ENCODE measurements at places on chromosomes 1 and 21.

DNA sequence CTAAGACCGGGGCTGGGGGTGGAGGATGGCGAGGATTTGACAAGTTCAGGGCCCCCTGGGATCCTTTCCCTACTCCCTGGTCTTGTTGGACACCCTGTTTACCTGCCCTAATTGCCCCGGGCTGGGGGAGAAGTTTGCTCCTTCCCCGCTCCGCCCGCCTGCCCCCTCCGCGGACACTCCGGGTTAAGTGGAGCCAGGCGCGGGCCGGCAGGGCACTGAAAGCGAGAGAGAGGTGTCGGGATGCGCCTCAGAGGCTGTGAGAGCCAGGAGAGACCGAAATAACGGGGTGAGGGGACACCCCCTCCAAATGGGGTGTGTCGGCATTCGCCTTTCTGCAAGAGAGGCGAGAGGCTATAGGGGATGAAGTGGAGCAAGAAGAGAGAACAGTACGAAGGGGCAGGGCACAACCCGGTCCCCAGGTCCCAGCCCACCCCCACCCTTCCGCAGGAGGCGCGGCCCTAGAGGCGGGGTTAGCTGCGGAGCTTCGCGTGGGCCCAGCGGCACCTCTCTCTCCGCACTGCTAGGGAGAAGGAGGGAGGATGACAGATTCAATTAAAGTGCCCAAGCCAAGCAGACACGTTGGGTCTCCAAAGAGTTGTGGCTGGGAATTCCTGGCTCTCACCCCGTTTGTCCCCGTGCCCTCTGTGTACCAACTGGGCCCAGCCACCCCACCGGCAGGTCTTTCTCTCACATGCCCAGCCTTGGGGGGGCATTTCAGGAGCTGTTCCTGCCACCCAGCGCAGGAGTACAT lies 3.8 kb downstream of the EFNA3 start:
- no peak for DNase-seq

- no peak for DNase-seq
Observed at GRCh38 chr1:40314721-40315238, 2.3 kb downstream of the COL9A2 start.

- DNase-seq = no peak
Observed at GRCh38 chr1:56153276-56153675, 426.1 kb downstream of the PLPP3 start.

DNA sequence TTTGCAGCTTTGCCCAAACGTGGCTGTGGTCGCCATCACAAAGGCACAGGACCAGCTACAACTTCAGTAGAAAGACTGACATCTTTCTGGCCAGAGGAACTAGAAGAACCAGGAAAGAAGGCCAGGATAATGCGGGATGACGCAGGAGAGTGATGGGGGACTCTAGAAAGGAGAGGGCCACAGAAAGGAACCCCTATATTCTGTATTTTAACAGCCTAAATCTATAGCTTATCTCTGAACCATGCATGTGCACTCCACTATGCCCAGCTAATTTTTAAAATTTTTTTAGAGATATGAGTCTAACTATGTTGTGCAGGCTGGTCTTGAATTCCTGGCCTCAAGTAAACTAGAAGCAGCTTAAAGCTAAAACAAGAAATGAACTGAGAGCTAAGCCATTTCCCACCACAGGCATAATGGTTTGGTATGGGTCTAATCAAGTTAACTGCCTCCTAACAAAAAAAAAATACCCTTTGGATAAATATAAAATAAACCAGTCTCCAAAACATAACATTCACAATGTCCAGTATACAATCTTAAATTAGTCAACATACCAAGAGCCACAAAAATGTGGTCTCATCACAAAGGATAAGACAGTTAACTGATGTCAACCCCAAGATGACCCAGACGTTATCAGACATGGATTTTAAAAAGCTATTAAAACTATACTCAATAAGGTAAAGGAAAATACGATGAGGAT lies 18.0 kb downstream of the LTN1 start:
- no peak for DNase-seq

DNA sequence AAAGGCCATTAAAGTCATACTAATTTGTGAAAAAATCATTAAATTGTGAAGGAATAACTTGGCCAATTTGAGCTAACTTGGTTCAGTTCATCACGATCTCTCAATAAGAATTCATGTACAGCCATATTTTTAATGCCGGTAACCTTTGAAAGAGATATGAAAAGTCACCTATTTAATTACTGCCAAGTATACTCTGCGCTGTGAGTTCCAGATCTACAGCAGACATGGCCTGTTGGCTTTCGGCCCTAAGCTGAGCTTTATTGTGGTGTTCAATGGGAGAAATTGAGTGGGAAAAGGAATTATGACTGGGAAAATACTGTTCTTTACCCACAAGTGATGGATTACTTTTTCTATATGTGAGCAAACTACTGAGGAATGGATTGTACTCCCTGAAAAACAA lies 159.9 kb upstream of the L1TD1 start:
- no peak for DNase-seq

DNA sequence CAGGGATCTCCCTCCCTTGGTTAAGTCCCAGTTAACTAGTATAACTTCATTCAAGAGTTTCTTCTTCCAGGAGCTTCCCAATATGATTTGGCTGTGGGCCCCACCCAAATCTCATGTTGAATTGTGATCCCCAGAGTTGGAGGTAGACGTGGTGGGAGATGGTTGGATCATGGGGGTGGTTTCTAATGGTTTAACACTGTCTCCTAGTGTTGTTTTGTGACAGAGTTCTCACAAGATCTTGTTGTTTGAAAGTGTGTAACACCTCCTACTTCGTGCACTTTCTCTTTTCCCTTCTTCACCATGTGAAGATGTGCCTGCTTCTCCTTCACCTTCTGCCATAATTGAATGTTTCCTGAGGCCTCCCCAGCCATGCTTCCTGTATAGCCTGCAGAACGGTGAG lies 251.8 kb upstream of the FGGY start:
- no peak for DNase-seq

- DNase-seq = no peak
Observed at GRCh38 chr21:20570824-20571232, 427.4 kb upstream of the NCAM2 start.

- DNase-seq = peak; percentile 25
Observed at GRCh38 chr1:121443001-121443540, 258.3 kb downstream of the SRGAP2C start.

DNA sequence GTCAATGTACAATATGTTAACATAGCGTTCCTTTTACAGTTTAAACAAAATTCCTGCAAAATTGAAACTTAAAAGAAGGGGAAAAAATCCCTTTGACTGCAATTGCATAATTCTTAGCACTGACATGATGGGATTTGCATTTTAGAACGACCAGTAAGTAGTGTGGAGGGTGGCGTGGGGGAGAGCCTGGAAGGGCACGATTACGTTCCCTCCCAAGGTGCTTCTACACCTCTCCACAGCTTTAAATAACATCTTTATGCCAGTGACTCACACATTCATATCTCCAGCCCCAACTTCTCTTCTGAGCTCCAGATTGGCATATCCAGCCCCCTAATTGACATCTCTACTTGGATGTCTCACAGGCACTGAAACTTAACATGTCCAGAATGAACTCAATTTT lies 64.3 kb downstream of the OLFML3 start:
- DNase-seq = no peak

- peak; percentile 97 for DNase-seq
Observed at GRCh38 chr1:172917972-172918371, 132.8 kb downstream of the TNFSF18 start.

GRCh38 chr1:104259481-104259880 lies 509.8 kb downstream of the AMY1C start:
- DNase-seq = no peak

- DNase-seq = no peak
Observed at GRCh38 chr21:19529031-19529430, 1125.4 kb upstream of the TMPRSS15 start.

DNA sequence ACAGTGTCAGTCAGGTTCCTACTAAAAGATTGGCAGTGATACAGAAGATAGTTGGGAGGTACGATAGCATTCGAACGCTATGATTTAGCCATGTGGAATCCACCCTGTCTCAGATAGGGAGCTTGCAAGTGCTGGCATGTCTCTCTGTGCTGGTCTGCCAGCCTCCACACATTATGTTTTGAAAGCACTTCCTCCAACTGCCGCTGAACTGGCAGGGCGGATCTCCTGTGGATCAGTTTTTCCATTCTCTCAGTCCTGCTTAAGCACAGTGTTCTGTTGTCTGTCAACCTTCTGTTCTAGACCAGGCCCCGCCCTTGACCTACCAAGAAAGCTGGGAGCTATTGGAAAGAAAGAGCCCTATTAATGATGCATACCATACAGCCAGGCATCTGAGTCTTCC lies 65.5 kb upstream of the PALMD start:
- DNase-seq = no peak

DNA sequence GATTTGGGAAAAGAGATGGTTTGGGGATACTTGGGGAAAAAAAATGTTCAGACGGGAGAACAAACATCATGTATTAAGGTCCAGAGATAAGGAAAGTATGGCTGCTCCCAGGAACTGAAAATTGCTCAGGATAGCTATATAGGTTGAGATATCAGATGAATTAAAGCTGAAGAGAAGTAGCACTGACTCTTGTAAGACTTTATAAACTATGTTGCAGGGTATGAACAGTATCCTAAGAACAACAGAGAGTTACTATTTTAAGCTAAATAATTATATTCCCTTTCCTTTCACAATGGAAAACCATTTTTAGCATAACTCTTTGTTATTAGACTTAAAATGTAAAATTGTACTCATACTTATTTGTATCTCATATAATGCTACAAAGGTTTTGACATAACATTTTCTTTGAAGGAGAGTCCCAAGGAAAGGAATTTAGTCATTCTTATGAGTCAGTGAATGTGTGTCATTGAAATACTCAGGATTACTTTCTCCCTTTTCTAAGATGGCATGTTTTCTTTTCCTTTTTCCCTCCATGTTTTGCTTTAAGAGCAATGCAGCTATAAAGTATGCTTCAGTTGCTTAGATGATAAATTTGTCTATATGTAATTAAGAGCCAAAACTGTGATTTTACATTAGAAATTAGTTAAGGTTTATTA lies 139.4 kb upstream of the KIAA1614 start:
- peak; percentile 46 for DNase-seq

GRCh38 chr1:50977575-50978143 lies 7.6 kb downstream of the CDKN2C start:
- DNase-seq = peak; percentile 46

DNA sequence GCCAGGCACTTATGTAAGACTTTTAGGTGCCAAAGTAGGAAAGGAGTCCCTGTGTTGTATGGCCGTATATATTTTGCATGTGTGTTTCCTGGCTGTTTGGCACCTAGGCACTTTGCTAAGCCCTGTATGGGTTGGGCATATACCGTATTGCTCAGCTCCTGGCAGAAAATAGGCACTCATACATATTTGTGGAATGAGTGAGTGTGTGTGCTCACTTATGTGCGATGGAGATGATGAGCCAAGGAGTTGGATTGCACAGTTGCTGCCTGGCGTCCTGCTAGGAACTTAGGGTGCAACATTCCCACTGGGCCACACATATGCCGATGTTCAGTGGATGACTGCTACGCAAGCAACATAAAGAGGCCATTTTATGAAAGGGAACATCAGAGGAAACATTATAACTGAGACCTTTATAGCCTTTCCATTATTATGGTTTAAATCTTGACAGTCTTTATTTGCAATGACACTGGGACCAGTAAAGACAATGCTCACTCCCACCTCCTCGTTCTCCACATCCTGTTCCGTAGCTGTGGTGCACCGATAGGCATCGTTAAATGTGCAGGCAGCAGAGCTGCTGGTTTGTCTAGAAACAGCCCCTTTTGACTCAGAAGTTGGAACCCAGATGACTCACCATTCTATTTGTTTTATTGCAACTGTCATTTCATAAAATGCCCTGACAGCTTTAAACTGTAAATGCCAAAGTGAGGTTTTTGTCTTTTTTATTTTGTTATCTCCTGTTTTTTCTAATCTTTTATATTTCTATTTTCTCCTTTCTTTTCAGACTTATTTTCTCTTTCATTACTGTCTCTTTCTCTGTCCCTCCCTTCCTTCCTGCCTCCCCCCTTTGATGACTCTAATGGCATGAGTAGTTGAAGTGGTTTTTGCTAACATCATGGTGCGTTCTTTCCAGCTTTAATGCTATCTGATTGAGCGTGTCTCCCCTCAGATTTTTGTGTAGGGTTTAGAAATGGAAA lies 36.1 kb downstream of the PEX14 start:
- DNase-seq = peak; percentile 88

- no peak for DNase-seq
Observed at GRCh38 chr1:229221106-229222019, 49.5 kb upstream of the RAB4A start.

- DNase-seq = no peak
Observed at GRCh38 chr1:115229016-115229415, 109.0 kb downstream of the NGF start.

DNA sequence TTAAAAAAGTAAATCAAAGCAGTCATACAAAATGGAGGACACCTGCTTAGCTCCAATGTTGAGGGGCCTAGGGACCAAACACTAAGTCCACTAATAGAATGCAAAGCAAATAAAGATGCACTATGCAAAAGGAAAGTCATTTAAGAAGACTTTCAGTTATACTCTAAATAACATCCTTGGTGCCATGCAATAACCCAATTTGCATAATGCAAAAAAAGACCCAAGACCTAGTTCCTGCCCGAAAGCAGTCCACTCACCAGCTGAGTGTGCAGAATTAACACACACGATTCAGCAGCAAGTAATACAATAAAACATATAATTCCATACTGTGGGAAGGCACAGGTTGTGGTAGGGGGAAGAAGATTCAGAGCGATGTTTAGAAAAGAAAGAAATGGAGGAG lies 101.8 kb downstream of the TGFBR3 start:
- no peak for DNase-seq

DNA sequence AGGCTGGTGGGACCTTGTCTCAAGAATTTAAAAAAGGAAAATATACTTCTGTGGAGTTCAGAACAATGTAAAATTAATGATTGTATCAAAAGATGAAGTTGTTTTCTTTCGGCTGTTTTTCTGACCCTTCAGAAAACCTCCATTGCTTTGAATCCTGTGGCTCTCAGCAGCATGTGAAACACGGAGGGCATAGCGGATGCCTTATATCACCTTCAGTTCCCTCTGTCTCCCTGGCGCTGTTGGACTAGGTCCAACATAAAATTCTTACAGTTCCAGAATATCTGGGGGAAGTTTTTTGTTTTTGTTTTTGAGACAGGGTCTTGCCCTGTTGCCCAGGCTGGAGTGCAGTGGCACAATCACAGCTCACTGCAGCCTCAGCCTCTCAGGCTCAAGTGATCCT lies 7.4 kb downstream of the ZBTB8A start:
- DNase-seq = no peak

DNA sequence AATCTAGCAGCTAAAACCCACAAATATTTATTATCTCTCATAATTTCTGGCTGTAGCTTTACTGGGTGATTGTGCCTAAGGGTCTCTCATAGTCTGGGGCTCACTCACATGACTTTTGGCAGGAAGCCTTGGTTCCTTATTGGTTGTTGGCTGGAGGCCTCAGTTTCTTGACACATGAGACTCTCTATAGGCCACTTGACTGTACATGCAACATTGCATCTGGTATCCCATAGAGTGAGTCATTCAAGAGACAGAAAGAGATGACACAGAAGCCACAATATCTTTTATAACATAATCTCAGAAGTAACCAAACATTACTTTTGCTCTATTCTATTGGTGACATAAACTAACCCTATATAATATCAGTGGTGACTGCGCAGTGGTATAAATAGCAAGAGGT lies 128.5 kb upstream of the HNRNPU start:
- peak; percentile 33 for DNase-seq

GRCh38 chr1:51303751-51304251 lies 26.6 kb downstream of the TTC39A start:
- DNase-seq = no peak

- DNase-seq = no peak
Observed at GRCh38 chr21:42089093-42089631, 18.0 kb downstream of the UMODL1 start.

GRCh38 chr1:179816196-179816960 lies 61.2 kb downstream of the TOR1AIP2 start:
- DNase-seq = no peak

All from fibroblast of skin of abdomen (primary cell).